ENCODE measurements at places on chromosomes 3 and 15.

DNA sequence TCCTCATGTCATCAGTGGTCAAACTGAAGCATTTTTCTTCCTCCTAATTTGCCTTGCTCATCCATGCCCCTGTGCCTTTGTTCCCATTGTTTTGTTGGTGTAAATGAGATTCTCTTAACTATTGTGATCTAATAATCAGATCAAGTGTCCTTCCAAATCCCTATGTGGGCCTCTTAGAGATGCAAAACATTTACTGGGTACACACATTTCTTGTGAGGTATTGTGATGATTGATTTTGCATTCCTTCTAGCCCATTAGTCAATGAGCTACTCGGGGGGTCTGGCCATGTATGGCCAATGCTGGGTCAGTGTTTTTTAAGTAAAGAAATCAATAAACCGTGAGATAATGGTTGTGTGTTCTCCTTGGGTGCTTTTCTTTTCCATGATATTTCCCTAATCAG is 580.4 kb downstream of the VGLL3 start:
- no peak for DNase-seq

- DNase-seq: no peak
Measured at GRCh38 chr15:92109191-92109873, 255.8 kb downstream of the SLCO3A1 start.

DNA sequence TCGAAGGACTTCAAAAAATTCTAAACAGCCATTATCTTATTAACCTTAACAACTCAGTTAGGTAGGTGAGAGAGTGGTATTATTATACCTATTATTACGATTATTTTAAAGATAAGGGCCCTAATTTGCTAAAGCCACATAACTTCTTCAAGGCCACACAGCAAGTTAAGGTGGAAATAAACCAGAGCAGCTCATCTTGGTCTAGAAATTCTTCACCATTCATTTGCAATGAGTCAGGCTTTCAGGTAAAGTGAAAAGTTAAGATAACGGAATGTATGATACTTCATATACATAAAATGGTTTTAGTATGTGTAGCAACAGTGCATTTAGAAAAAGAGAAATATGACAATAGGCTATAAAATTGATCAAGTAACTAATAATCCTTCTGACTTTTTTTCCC is 920.2 kb downstream of the ROBO1 start:
- DNase-seq: no peak

DNA sequence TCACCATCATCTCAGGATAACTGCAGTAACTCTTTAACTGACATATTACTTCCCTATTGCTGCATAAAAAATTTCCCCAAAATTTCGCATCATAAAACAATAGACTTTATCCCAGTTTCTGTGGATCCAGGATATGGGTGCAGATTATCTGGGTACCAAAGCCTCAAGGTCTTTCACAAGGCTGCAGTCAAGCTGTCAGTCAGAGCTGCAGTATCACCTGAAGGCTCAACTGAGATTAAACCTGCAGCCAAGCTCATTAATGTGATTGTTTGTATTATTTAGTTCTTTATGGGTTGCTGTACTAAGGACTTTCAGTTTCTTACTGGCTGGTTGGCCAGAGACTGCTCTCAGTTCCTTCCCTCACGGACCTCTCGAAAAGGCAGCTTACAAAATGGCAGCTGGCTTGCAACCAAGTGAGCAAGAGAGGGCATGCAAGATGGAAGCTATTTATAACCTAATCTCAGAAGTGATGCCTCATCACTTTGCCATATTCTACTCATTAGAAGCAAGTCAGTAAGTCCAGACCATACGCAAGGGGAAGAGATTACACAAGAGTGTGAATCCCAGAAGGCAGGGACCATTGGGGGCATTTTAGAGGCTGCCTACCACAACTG is 54.9 kb downstream of the DCUN1D1 start:
- peak; percentile 49 for DNase-seq

DNA sequence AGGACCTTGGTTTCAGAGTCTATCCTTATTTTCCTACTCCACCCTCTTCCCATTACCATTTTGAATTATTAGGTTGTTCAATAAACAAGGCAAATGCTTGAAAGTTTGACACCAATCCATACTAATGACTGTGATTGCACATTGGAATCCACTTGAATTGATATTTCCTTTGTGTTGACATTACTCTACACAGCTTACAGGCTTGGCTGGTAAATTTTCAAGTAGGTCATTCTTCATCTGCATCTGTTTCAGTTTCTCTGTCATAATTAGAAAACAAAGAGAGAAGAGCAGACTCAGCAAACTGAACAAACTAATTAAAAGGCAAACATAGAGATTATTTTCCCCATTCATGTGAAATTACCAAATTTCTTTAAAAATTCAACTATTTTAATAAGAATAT is 732.9 kb upstream of the BCHE start:
- DNase-seq: no peak

- no peak for DNase-seq
Measured at GRCh38 chr15:99340347-99340746, 89.1 kb downstream of the LRRC28 start.

- DNase-seq: no peak
Measured at GRCh38 chr15:28975766-28976179, 90.0 kb downstream of the APBA2 start.

DNA sequence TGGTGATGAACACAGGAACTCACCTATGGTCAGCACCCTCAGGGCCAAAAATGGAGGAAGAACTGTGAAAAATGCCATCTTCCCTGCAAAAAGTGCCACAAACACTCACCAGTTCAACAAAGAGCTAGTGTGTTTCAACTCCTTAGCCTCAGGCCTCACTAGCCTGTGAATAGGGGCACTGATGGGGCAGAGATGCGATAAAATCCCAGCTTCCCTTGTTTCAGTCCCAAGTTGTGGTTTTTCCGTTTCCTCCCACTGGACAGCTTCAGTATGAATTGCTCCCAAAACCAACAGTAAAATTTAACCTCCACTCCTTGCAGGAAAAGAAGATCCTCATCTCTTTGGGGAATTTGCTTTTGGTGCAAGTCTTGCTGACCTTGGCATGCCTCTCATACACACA is 117.4 kb upstream of the ADAMTS9 start:
- no peak for DNase-seq

DNA sequence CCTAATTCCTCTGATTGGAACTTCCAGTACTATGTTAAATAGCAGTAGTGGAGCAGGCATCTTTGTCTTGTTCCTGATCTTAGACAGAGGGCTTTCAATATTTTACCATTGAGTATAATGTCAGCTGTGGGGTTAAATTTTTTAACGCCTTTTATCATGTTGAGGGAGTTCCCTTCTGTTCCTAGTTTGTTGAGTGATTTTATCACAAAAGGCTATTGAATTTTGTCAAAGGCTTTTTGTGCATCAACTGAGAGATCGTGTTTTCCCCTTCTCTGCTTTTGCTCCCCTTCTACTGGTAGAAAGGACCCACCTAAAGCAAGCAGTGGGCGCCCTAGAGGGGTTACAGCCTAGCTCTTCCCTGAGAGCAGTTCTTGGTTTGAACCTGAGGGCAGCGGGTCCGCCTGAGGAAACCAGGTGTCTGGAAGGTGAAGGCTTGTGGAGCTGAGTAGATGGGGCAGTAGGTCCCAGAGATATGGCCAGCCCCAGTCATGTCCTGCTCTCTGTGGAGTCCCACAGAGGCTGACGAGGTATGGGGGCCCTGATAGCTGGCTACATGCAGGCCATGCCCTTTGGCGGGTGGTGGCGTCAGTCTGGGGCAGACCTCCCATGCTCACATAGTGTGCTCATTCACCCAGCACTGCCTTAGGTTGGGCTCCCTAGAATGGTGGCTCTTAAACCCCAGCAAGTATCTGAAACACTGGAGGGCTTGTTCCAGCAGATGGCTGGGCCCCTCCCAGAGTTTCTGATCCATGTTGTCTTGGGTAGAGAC is 11.3 kb downstream of the HDAC11 start:
- DNase-seq: no peak

- no peak for DNase-seq
Measured at GRCh38 chr15:85063088-85063487, 81.4 kb downstream of the PDE8A start.

GRCh38 chr3:101900316-101900715 is 51.0 kb downstream of the NFKBIZ start:
- no peak for DNase-seq

DNA sequence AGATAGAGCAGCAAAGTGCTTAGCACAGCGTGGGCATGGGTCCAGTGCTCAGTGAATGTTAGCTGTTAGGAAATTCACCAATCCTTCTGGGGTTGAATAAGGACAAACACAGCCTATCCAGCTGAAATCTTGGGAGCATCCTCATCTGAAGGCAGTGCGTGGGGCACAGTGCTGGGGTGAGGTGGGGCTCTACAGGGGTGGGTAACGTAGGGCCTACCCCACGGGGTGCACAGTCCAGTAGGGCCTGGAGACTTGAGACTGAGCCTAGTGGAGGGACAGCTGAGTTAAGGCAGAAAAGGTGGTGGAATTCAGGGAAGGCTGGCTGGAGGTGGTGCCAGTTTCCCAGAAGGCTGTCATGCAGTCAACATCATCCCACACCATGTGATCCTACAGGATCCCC is 73.0 kb downstream of the ISG20 start:
- DNase-seq: no peak

GRCh38 chr3:186361762-186362536 is at the start of gene DGKG:
Gene DGKG, minus strand, starts transcription at chr3:186362234. Its CDS starts 41,775 bp downstream, at chr3:186320459.
- no peak for DNase-seq

DNA sequence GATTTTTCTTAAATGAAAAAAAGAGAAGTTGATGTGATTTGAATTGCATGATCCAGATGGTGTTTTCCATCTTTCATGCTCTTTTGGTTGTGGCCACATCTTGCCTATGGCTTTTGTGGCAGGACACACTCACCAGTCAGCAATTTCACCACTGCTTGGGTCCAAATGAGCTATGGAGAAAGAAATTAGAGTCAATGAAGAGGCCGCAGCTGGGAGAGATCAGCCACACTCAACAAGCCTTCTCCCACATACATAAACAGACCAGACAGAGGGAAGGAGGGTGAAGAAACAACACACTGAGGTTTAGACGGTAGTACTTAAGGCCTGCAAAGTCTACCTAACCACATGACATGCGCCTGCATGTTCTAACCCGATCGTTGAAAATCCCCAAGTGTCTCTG is 110.7 kb upstream of the CDIN1 start:
- no peak for DNase-seq

DNA sequence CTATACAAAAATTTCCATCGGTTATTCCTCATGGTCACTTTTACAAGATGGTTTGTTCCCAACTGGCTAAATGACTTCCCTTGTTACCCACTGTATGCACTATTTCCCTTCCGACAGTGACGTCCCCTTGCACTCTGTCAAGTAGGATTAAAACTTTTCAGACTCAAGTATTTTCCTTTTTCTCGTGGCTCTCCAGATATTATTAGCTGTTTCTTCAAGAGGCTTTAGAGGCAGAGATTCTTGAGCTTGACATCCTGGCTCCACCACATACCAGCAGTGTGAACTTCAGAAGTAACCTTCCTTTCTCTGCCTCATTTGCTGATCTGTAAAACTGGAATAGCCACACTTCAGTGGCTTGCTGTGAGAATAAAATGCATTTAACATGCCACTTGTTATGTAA is 14.0 kb downstream of the CSNK1G1 start:
- DNase-seq: no peak

GRCh38 chr15:43103907-43104306 is 1.9 kb downstream of the UBR1 start:
- DNase-seq: no peak

DNA sequence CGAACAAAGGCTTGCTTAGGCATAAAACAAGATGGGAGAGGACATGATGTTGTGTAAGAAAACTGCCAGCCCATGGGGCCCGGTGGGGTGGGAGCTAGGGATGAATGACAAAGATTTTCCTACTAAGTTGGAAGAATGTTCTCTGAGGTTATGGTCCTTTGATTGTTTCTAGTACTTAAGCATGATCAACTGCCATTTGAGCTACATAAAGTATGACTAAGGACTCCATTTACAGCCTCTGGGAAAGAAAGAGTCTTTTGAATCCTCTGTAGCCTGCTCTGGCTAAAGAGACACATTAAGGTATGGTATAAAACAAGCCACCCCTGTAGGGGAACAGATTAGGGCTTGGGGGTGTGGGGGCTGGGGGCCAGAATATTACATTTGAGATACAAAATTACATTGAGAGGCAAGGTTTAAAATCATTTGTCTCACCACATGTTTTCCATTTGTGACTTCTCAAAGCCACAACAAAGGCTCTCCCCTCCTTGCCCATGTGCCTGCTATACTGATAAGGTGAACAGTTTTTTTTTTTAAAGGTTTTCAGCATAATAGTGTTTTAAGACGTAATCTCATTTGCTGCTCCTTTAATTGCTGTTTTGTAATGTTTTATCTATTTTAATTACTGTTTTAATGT is 323.4 kb downstream of the CHST2 start:
- DNase-seq: no peak

DNA sequence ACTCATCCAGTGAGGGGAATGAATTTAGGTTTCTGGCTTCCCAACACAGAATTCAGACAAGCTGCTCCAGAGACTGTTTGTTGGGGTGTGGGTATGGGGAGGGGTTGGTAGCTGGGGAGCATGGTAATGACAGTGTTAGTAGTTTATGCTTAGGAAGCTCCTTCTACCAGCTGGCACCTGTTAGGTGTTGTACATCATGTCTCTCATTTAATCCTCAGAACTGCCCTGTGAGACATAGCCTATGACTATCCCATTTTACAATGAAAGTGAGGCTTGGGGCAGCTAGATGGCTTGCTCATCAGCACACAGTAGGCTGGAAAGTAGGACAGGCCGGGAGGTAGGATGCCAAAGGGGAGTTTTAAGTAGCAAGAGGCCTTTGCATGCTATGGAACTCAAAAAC is 2.5 kb downstream of the EIF4E3 start:
- no peak for DNase-seq

- peak; percentile 82 for DNase-seq
Measured at GRCh38 chr15:78241017-78241416, 6.7 kb upstream of the ACSBG1 start.

GRCh38 chr3:148532774-148533173 is 164.9 kb upstream of the AGTR1 start:
- DNase-seq: no peak

GRCh38 chr3:46245146-46245545 is 2.9 kb downstream of the CCR3 start:
- peak; percentile 31 for DNase-seq

DNA sequence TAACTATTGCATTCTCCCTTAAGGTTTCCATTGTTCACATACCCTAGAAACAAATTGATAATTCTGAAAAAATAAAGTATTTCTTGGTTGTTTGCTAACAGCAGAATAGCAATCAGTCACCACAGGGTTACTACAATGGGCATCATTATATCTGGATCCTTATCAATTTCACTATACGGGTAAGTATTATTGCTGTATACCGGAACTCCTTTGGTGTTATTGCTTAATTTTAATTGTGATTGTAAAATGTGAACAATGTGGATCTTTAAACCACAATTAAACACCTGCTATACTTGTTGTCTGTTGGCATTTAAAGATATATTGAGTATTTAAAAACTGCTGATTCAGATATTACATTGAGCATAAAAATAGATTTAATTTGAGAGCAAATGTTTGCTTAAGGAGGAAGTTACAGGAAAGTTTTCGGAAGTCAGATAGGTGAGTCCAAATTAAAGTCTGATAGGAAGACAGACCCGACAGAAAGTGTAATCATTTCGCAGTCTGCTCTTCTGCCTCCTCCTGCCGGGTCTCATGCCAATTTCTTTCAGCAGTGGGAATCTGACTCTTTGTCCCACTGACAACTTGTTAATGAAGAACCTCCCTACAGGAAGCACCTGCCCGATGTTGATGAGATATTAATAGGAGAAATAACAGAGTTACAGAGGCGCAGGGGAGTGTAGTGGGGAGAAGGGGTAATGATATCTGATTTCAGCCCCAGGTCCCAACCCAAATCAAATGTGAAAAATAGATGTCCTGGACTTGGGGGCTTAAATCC is 169.7 kb upstream of the TBC1D5 start:
- peak; percentile 28 for DNase-seq

- DNase-seq: peak; percentile 90
Measured at GRCh38 chr15:73601451-73602445, 31.4 kb downstream of the NPTN start.

- no peak for DNase-seq
Measured at GRCh38 chr15:101062471-101063171, 143.5 kb downstream of the LRRK1 start.
